Activated CD8-positive, alpha-beta memory T cell treated with anti-CD3 and anti-CD28 coated beads for 48 hours (primary cell): ENCODE measurements at places on chromosomes 16 and 17.

DNA sequence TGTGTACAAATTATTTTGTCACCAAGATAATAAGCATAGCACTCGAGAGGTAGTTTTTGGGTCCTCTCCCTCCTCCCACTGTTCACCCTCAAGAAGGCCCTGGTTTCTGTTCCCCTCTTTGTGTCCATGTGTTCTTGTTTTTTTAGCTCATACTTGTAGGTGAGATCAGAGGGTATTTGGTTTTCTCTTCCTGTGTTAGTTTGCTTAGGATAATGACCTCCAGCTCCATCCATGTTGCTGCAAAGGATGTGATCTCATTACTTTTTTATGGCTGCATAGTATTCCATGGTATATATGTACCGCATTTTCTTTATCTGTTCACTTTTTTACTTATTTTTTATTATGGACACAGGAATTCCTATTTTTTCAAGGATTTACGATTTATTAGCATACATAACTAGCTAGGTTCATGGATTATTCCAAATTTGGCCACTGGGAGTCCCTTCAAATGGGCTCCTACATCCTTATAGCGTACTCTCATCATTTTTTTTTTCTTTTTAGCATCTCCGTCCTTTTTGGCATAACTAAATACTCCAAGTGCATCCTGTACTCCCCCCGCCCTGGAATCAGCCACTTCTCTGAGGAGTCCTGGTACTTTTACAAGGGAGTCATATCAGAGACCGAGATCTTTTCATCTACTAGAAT lies 7.3 kb downstream of the TADA2A start:
- DNase-seq, result no peak

- no peak for DNase-seq
Observed at GRCh38 chr16:67150047-67150832, 558 bp downstream of the B3GNT9 start.

- DNase-seq, result no peak
Observed at GRCh38 chr17:1648173-1648962, 1.3 kb downstream of the RILP start.

GRCh38 chr17:78266231-78266631 lies 34.8 kb downstream of the TMEM235 start:
- DNase-seq, result no peak

GRCh38 chr17:41512546-41513167 lies 6.0 kb downstream of the KRT15 start:
- no peak for DNase-seq

DNA sequence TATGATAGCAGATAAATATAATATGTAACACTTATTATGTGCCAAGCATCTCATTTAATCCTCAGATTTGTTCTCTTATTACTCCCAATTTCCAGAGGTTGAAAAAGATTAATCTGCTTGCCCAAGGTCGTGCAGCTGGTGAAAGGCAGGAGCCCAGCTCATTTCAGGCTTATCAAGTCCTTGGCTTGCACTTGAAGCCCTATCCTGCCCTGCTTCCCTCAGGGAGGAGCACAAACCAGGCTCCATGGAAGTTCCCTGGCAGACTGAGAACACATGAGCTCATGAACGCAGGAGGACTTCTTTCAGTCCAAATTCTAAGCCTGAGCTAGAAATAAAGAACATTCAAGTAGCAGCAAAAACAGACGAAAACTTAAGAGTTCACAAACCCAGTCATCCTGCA lies 74.8 kb downstream of the USP31 start:
- no peak for DNase-seq

DNA sequence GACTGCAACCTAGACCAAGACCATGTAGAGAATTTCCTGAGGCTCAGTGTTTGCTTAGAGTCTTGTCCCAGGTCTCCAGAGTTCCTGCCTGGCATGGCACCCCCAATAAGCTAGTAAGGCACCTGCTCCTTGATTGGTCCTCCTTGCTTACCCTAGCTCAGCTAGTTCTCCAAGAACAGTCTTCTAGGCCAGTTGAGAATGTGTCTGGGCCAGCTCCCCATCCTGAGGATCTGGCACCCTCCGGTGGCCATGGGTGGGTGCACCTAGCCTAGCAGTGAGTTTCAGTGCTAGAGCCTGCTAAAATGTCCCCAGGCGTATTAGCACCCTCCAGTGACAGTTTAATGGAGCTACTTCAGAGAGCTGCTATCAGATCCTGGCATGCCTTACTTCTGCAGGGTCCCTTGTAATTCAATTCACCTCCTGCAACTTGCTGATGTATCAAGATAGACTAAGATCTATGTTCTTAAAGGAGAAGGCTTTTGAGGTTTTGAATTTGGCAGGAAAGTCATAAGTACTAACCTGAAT lies 44.4 kb upstream of the MED13 start:
- peak; percentile 6 for DNase-seq

DNA sequence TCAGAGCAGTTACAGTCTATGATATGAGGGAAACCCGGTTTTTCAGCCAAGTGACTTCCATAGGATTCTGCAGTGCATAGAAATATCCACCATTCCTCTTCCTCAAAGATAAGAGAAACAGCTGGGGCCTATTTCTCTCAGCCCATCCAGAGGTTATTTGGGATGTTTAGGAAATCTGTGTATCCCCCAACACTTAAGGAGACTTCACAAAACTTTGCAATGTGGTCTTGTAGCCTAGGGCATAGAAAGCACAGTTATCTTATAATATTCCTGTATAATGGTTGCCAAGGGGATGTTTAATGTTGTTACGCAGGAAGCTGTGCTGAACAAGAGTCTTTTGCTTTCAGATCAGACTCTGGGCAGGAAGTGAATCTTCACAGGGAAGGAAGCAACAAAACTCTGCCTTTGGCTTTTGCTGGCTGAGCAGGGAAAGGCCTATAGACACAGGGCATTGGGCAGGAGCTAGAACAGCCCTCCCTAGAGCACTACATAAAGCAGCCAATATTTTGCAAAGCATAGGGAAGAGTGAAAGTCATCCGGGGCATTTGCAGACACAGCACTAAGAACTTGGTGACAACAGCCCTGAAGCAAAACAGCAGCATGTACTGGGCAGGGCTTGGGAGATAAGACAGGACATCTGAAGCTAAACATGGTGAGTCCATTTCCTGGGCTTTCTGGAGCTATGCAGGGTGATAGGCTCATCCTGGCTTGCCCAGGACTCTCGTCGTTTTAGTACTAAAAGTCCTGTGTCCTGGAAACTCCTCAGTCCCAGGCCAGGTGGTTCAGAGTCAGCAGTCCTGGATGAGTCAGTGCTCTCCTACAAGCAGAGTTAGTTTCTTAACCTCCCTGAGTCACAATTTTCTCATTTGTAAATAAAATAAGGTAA lies 18.7 kb upstream of the BEAN1 start:
- DNase-seq, result no peak

DNA sequence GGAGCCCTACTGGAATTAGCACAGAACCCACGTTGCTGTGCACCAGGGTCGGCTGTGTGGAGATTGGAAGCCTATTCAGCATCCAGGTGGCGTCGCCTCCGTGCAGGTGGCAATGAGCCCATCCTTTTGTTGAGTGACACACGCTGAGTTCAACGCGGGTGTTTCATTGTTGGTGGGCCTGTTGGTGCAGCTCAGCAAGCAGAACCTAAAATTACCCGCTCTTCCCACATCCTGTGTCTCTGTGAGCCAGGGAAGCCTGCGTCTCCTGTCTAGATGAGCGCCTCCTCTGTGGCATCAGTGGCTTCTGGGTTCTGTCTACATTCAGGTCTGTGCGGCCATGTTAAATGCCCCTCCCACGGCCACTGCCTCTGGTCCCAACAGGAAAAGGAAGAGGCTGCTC lies 14.5 kb downstream of the CD2BP2 start:
- no peak for DNase-seq

DNA sequence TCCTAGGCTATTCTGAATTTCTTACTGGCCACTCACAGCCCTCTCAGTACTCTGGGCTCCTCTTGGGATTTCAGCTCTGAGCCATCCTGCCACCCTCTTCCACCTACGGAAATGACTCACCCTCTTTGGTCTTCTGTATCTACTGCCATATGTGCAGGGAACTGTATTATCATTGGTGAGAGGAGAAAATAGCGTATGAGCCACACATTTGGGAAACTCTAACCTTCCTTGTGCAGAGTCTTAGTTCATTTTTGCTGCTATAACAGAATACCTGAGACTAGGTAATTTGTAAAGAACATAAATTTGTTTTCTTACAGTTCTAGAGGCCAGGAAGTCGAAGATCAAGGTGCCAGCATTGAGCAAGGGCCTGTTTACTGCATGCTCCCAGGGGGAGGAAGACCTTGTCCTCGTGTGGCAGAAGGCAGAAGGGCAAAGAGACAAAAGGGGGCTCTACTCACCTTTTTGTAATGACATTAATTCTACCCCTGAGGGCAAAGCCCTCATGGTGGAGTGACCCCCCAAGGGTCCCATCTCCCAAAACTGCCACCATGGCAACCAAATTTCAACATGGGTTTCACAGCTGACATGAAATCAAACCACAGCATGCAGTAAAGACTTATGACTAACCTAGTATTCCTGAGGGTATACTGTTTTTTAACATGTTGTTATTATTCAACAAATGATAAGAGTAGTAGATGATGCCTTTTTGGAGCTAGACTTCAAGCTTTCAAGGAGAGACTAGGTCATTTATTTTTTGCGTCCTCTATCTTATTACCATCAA lies 191.8 kb downstream of the PRKCA start:
- no peak for DNase-seq

DNA sequence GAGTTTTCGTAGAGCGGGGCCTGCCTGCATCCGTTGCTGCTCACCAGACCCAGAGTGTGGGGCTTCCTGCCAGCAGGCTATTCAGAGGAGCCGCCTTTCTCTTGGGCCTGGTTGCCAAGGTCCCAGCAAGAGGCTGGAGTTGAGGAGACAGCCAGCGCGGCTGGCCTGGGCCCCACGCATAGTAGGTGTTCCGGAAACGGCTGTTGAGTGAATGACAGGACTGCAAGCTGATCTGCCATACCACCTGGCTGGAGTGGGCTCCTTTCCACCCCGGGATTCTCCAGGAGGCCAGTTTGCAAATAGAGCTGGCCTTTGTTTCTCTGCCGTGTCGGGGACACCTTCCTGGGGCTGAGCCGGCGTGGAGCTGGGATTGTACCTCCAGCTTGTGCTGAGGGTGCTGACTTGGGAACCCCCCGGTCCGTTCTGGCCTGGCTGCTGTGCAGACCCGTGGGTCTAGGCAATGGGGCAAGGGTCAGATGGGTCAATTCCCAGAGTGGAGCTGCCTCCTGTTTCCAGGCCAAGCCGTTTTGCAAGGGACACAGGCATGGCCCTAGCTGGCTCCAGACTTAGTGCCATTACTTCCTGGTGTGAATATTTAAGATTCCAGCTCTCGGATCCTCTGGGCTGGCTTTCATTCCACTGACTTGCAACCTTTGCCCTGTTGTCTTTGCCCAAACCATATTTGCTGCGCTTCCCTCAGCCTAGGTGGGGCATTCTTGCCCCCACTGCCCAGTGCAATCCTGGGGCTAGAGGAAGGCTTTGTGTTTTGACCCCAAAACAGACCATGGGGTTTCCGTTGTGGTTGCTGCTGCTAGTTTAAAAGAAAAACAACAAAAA lies 68.8 kb downstream of the CMIP start:
- DNase-seq, result no peak

DNA sequence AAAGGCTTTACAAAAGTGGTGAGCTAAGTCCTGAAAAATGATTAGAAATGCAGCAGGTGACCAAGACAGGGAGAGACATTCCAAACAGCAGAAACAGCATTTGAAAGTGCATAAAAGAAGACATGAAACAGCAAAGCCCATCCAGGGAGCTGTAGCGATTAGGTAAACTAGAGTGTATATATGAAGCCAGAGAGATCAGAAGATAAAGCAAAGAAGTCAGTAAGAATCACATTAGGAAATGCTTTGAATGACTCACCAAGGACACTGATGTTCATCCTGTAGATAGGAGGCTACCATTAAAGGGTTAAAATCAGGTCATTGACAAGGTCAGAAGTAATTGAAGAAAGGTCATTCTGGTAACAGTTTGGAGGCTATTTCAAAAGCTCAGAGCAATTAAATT lies 27.6 kb upstream of the VAT1L start:
- no peak for DNase-seq

- no peak for DNase-seq
Observed at GRCh38 chr16:24539850-24540601, 660 bp downstream of the RBBP6 start.

- no peak for DNase-seq
Observed at GRCh38 chr16:78045865-78046581, 23.7 kb downstream of the CLEC3A start.

- no peak for DNase-seq
Observed at GRCh38 chr16:66596986-66597848, 7.3 kb upstream of the CMTM3 start.

DNA sequence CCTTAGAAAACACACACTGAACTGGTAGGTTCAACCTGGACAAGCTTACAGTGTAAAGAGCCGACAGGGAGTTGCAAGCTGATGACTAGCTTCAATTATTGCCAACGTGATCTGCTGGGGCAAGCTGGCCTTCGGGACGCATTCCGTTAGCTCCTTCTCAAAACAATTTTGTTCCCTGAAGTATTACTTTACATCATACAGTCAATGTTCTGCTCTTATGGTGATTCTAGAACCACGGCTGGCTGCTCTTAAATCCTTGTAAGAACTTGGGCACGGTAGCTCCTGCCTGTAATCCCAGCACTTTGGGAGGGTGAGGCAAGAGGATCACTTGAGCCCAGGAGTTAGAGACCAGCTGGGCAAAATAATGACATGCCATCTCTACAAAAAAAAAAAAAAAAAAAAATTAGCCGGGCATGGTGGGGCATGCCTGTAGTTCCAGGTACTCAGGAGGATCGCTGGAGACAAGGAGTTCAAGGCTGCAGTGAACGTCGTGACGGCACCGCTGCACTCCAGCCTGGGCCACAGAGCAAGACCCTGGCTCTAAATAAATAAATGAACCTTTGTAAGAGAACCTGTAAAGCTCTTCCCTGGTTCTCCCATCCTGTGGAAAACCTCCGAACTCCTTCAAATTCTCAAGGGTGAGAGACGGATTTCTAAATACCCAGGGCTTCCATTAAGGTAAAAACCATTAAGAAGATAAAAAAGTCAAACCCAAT lies 2.0 kb downstream of the CDIP1 start:
- DNase-seq, result no peak

DNA sequence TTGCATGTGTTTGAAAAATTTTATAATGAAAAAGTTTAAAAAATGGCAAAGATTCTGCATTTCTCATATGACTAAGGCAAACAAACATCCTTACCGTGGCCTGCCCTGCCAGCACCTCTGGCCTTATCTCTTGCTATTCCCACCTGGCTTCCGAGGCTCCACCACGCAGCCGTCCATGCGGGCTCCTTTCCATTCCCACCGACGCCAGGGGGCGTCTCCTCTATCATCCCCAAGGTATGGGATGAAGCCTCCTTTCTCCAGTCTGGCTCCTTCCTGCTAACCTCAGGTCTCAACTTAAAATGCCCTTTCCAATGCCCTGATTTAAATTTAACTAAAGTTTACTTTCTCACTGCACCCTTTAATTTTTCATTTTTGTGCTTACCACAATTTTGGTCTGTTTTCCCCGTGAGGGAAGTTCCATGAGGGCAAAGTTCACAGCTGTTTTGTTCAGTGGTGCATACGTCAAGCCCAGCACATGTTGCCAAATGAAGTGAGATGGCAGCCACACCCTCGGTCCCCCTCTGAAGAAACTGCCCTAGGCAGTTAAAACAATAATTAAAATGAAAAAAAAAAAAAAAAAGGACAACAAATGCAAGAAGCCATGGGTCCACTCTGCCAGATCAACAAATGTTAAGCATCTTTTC lies 13.3 kb upstream of the SDK2 start:
- no peak for DNase-seq
